ENCODE measurements at places on chromosomes 1 and 21.

- no peak for DNase-seq
Measured at GRCh38 chr1:13892198-13892597, 192.2 kb downstream of the PRDM2 start.

DNA sequence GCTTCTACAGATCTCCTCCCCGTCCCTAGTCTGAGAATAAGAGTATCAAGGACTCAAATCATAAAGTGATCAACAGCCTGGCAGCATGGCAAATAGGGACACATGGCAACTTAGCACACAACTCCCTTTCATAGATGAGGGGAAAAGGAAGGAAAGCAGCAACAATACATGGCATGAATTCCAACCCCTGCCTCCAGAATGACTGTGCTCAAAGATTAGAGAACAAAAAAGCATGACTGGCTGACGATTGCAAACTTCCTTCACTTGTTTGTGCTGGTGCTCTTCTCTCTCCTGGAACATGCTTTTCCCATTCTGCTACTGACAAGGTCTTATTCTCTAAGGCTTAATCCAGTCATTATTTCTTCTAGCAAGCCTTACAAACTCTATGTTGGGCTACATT is 11.5 kb downstream of the KTI12 start:
- no peak for DNase-seq

- DNase-seq = no peak
Measured at GRCh38 chr1:27968692-27969091, 8.9 kb downstream of the XKR8 start.

- DNase-seq = no peak
Measured at GRCh38 chr21:42311160-42311559, 4.0 kb downstream of the TFF3 start.

Data from AML-193 (cell line).